Stromal cell of bone marrow (primary cell): ENCODE measurements at places on chromosomes 6 and 20.

DNA sequence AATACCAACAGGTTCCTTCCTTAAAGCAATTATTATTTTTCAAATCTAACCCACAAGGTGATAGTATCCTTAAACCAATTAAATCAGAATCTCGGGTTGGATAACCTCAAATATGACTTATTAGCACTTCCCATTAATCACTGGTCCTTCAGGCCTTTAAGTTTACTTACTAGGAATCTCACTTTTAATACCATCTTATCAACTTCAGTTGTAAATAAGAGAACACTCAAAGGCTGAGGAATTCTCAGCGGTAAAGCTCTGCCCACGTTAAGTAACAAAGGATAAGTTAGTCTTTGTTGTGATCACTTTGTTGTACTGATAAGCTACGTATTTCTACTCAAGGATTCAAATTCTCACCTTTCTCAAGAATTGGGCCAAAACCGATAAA is 82.0 kb downstream of the OR2B2 start:
- DNase-seq = no peak

- DNase-seq = peak; percentile 98
These were observed 40.6 kb downstream of the TOX2 start for GRCh38 chr20:43955062-43955749.

- no peak for DNase-seq
These were observed 152.2 kb upstream of the CHD6 start for GRCh38 chr20:41770427-41770826.

DNA sequence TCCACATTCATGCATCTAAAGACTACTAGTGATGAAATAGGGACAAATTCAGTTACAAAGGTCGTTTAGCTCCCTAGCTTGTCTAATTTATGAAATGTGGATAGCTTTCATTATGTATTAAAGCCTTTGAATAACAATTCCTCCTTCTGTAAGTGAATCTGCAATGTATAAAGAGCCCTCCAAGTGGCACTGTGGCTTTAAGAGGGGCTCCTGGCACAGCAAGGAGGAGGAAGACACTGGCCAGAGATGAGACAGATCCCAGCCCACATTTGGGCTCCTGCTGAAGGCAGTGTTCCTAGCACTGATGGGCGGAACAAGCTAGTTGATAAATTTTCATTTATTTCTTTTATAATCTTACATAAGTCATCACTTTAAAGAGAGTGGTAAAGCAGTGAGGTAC is 17.6 kb upstream of the FUCA2 start:
- no peak for DNase-seq

DNA sequence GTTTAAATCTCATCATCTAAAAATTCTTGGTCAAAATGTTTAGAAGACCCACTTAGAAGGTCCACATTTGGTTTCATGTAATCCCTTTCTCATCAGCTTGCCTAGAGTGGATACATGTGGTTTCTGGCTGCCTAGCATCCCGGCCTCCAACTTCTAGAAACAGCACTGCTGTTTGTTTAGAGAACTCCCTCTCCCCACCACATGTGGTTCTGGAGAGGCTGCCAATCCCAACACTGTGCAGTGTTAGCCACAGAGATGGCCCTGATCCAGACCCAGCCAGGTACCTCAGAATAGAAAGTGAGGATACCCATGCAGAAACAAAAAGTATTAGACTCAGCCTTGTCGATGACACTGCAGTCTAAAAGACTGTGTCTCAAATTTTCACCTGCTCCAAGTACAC is 241.8 kb downstream of the BCKDHB start:
- DNase-seq = no peak

DNA sequence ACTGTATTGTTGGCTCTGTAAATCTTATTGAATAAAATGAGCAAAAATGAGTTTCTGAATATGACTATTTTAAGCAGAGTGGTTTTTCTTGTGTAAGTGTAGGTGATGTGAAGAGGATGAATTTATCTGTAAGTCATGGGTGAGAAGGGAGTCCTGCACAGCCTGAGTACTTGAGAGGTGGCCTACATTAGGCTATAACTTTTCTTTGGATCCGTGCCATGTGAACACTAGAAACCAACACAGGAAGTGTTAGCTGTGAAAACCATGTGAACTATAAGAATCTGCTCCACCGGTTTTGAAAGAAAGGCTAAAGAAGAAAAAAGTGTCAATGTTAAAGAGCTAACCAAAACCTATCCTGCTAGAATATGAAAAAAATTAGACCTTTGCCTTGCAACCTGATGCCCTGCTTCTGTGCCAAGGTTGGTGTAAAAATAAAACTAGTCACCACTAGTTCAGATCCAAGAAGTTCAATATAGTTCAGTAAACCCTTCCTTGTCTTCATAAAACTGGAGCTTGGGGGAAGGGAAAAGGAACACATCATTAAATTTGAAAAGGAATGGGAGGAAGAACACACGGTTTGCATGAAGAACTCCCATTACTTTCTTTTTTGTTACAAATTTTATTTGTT is 21.3 kb downstream of the PLCB1 start:
- no peak for DNase-seq

- no peak for DNase-seq
These were observed 250.0 kb downstream of the EPM2A start for GRCh38 chr6:145485288-145485687.
